Stimulated activated CD4-positive, alpha-beta T cell treated with anti-CD3 and anti-CD28 coated beads, Interleukin-4, amount 100 ng/mL, for 4 hours (primary cell): ENCODE measurements at places on chromosomes 13 and 19.

DNA sequence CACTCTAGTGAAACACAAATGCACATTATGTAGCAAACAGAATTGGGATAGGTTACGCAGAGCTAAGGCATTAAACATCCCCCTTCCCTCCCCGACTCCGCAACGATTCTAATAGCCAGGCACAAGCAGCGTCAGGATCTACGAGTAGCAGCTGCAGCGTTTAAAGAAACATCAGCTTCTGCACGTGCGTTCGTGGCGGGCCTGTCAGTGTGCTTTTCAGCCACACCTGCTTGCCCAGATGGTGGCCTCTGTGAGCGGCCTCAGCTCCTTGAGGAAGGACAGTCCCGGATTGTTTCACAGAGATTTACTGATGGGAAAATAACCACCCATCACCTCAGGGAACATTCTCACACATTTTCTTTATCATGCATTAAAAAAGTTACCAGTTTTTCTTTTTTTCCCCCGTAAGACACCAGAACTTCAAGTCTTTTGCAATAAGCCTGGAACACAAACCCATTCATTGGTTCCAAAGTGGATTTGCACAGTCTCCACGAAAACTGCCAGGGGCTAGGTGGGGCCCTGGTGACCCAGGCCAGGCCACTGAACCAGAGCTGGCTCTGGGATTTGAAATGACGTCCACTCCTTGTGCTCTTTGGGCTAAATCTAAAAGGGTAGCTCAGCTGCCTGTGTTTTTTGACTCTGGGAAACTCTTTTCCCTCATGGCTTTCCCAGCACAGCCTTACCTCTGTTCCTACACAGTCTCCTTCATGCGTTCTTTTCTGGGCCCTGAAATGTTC is 325.5 kb downstream of the KCNRG start:
- no peak for DNase-seq

DNA sequence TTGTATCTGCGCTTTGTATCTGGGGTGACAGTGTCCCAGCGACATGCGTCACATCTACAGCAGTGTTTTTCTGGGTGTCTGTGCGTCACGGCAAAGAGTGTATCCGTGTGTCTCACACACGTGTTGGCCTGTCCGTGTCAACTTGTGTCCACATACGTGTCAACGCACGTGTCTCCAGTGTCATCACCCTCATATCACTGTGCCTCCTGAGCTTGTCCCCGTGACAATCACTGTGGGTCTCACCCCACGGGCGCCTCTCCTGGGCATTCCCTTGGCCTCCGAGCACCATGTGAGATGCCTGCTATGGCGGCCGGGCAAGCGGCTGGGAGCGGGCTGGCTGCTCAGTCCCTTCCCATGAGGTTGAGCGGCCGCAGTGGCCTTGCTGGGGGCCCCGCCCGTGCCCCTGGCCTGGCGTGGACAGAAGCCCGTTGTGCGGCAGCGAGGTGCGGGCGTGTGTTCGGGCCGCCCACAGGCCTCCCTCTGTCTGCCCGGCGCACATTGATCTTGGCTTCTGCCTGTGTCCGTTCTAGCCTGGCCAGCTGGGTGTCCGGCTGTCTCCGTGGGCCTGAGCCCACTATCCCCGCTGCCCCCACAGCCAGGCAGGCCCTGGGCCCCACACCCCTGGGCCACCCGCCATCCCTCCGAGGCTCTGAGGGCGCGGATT is 6.4 kb downstream of the NFIX start:
- DNase-seq: no peak

GRCh38 chr13:83503424-83503823 is 378.9 kb downstream of the SLITRK1 start:
- no peak for DNase-seq

DNA sequence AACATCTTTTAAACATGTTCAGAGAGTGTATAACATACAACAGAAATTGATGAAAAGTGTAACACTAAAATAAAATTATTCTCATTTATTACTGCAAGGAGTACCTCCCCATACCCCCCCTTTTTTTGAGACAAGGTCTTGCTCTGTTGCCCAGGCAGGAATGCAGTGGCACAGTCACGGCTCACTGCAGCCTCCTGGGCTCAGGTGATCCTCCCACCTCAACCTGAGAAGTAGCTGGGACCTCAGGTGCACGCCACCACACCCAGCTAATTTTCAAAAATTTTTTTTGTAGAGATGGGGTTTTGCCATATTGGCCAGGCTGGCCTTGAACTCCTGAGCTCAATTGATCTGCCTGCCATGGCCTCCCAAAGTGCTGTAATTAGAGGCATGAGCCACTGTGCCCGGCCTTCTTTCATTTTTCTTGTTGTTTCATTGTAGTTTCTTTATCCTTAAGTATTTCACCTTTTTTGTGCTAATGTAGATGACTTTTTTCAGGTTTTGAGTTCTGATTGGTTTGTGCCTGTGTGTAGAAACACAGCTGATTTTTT is 28.3 kb downstream of the GATAD2A start:
- DNase-seq: no peak

GRCh38 chr19:9622531-9622930 is 1.5 kb upstream of the ZNF561 start:
- no peak for DNase-seq

GRCh38 chr13:82758044-82758443 is 1124.2 kb downstream of the SLITRK1 start:
- no peak for DNase-seq

GRCh38 chr13:46739447-46740098 is 57.4 kb downstream of the ESD start:
- DNase-seq: no peak

DNA sequence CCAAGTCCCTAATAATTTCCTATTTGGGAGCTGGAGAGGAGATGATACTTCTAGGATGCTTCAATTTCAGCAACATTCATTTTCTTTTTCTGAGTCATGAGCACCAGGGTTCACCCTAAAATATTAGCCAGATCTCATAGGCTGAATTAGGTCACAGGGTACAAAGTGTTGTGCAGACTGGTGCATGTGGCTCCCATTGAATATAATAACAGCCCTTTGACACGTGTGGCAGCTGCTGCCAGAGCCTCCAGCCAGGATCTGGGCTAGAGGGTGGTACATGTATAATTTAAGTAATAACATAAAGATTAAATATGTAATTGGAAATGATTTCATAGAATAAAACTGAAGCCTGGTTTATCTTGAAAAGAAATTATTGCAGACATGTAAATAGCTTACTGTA is 244.9 kb downstream of the ATP8A2 start:
- DNase-seq: no peak

DNA sequence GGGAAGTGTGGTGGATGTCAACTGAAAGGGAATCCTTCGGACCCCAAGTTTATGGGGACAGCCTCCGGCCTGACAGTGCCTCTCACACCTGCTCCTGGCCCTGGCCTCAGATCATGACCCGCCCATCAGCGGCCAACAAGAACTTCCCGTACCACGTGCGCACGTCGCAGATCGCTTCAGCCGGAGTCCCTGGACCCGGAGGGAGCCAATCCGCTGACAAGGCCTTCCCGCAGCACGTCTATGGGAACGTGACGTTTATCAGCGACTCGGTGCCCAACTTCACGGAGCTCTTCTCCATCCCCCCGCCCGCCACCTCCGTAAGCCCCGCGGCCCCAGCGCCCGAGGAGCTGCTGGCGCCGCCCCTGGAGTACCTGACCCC is 2.0 kb upstream of the MEGF8 start:
- no peak for DNase-seq

GRCh38 chr19:43638214-43638994 is 1.2 kb downstream of the CADM4 start:
- no peak for DNase-seq

- DNase-seq: no peak
These were observed 5.9 kb upstream of the RUBCNL start for GRCh38 chr13:46392967-46393366.

DNA sequence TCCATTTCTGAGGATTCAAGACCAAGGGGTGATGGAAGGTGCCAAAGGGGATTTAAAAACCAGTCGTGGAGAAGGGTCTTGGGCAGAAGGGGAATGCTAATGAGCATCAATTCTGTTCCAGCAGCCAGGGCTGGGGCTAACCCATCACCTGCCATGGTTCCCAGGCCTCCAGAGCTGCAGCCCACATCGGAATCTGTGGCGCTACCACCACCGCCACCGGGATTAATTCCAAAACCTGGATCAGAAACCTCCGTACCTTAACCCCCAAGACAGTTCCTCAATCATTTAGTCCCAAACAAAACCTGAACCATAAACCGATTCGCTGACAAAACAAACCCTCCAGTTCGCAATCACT is 583 bp downstream of the ZNF615 start:
- DNase-seq: no peak

- no peak for DNase-seq
These were observed 19.0 kb downstream of the KCTD15 start for GRCh38 chr19:33815380-33816340.

GRCh38 chr19:19211499-19212420 is at the start of gene NCAN:
Gene NCAN, plus strand, starts transcription at chr19:19211958. Its CDS starts 4,996 bp downstream, at chr19:19216954.
- DNase-seq: no peak

- DNase-seq: no peak
These were observed 19.2 kb upstream of the TOMM40 start for GRCh38 chr19:44871809-44872208.

GRCh38 chr19:3153286-3154230 is 17.7 kb downstream of the GNA15 start:
- DNase-seq: no peak

DNA sequence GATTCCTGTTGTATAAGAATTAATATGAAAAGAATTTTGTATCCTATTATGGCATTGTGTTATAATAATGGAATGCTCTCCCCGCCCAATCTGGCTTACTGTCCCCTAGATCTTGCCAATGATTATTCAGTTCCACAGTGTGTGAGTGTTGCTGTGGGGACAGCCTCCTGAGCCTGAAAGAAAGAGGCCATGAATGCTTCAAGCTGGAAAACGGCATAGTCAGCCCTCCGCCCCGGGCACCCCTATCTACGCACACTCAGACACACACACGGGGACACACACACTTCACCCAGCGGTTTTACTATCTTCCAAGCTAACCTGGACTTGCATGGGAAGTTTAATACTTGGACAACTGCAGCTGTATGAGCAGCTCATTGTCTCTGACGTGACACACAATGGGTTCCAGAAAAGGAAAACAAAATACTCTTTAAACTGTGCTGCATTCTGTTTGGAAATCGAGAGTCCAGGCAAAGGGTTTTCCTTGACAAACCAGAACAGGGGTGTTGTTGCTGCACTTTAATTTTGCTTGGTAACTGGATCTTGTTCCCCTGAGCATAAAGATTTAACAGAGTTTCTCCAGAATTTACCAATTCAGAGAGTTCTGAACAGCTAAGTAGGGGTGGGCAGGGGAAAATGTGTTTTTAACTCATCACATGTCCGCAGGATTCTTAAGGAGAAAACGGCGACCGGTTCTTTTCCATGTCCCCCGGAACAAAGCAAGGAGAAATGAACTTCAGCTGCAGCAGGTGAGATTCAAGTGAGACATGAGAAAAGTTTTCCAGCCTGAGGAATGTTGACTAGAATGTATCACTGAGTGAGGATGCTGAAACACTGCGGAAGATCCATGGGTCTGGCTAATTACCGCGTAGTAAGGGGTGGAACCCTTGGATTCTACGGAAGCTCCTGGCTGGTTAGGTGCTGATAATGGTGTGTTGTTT is 472.9 kb downstream of the FOXO1 start:
- no peak for DNase-seq

GRCh38 chr13:96161141-96161540 is 71.2 kb downstream of the HS6ST3 start:
- no peak for DNase-seq

DNA sequence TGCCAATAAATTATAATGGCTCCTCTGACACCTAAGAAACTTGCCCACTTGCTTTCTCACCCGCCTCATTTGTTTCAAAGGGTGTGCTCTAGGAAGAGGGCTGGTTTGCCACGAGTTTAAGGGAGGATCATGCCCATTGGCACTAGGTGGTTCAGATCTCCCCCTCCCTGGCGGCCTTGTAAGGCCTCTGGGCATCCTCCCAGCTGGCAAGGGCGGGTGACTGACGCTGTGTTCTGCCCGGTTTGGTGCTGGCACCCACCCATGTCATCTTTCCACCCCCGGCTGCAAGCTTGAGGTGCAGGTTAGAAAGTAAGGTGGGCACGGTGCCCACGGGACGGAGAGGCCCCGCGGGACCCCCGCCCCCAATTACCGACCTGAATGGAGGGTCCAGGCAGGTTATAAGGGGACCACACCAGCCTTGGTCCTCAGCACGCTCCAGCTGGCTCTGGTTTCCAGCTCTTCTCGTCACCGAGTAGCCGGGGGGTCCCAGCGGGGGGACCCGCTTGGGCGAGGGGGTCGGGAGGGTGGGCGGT is 90.4 kb downstream of the PTPRS start:
- no peak for DNase-seq

GRCh38 chr19:46390866-46391265 is 22.5 kb downstream of the CCDC8 start:
- no peak for DNase-seq

- DNase-seq: no peak
These were observed 125.5 kb downstream of the POSTN start for GRCh38 chr13:37473035-37473434.

DNA sequence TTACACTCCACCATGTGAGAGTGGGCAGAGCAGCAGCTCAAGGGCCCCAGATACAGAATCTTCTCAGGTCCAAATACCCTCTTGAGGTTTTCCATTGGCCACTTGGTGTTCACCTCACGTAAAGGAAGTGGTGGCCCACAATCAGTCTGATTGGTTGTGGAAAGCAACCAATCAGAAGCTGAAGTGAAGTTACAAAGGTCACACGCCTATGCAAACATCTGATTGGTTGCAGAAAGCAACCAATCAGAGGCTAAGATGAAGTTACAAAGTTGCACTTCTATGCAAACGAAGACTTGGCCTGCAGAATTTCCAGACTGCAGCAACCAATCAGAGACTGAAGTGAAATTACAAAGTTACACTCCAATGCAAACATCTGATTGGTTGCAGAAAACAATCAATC is 14.3 kb upstream of the TM9SF2 start:
- DNase-seq: no peak

- peak; percentile 63 for DNase-seq
These were observed 8.2 kb upstream of the MEIS3 start for GRCh38 chr19:47427241-47428176.

DNA sequence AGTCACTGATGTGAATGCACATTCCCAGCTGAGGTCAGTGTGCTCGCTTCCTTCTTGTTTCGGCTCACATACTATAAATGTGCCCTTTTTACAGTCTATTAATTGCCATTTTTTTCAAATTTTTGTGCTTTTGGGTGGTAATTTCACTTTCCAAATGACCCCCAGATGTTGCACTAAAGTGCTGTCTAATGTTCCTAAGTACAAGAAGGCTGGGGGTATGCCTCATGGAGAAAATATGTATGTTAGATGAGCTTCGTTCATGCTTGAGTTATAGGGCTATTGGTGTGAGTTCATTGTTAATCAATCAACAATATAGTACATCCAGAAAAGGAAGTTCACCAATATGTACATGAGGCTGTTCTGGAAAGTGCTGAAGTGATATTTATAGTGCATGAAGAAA is 84.7 kb downstream of the KL start:
- DNase-seq: no peak

DNA sequence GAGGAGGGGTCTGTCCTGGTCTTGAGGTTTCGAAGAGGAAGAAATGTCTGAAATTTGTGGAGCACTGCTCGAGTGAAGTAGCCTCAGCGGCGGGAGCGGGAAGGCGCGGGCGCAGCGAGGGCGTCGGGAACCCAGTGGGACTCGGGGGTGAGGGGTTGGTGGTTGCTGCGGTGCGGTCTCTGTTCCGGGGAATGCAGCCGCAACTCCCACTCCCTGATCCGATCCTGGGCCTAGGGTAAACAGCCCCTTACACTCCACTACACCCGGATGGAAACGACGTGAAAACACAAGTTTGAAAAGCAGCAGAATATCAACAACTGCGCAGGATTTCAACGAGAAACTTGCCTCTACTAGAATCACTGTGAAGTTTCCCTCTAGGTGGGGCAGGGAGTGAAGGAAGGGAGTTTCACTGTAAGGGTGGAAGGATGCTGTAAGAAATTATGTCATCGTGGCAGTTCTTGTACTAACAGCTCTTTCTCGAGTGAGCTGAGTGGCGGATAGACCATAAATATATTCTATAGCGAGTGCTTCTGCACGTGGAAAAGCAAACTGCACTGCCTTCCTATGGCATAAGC is 2.0 kb upstream of the KLF12 start:
- peak; percentile 27 for DNase-seq
